ENCODE measurements at places on chromosomes 7 and 10. TPM values are rescaled to one million over a fixed set of nuclear protein-coding genes. Genes with fewer than 3 reads are reported as not detected.

Gene ATG9B
- polyA plus RNA-seq = 2.3 TPM

Gene A1CF
- 8.7 TPM for polyA plus RNA-seq

Gene IFIT1B
- polyA plus RNA-seq = 0.10 TPM

Gene NEUROD6
- polyA plus RNA-seq = not detected

Gene DOCK4
- 20.5 TPM for polyA plus RNA-seq

Gene ZCWPW1
- polyA plus RNA-seq = 4.7 TPM

DNA sequence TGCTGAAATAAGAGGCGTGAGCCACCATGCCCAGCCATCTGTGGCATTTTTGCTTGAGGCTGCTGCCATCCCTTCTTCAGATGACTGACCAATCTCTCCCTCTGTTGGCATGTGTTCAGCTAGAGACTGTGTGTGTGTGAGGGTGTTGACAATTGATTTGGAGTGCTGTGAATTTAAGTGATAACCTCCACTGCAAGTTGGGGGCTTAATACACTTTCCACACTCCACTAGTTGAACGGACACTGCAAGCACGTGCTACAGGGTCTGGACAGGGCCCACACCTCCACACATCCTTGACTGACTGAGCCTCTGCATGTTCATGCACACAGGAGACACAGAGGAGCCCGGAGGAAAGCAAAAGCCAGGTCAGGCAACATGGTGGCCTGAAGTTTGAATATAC lies 51.3 kb downstream of the BRAF start:
- no peak for DNase-seq

DNA sequence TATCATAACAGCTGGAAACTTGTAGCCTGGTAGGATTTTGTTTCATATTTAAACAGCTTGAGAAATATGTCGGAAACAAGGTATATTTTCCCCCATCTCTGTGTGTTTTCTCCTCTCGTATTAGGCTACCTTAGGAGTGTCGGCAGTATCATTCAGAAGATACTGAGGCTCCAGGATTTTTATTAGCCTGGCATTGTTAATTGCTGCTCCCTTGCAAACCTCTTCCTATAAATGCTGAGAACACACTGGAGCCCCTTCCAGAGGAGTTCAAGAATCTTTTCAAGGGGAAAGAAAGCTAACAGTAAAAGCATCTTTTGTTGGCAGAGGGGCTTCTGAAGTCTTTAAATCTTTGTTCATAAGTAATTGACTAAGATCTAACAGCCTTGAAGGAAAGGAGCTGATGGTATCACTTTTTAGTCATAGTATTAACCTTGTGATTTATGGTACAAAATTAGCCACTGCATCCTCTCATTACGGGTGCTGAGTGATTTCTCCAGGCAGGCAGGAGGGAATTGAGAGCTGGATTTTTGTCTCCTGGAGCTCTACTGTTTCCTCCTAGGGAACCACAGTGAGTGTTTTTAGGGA lies 998.7 kb downstream of the LRMDA start:
- DNase-seq = no peak

DNA sequence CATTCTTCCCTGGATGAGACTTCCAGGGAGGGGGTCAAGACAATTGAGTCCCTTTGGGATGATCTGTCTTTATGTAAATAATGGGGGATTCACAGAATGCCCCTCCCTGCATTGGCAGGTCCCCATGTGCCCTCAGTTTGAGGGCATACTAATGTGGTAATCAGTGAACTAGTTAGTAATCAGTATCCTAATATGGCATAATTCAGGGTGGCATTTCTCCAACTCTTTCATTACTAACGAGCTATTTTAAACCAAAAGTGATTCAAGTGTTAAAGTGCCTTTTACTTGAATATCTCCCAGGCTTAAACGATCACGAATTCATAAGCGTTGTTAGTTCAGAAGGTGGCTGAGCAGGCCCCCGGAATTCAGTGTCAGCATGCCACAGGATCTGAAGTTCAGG lies 1.6 kb upstream of the DNAJB6 start:
- no peak for DNase-seq

DNA sequence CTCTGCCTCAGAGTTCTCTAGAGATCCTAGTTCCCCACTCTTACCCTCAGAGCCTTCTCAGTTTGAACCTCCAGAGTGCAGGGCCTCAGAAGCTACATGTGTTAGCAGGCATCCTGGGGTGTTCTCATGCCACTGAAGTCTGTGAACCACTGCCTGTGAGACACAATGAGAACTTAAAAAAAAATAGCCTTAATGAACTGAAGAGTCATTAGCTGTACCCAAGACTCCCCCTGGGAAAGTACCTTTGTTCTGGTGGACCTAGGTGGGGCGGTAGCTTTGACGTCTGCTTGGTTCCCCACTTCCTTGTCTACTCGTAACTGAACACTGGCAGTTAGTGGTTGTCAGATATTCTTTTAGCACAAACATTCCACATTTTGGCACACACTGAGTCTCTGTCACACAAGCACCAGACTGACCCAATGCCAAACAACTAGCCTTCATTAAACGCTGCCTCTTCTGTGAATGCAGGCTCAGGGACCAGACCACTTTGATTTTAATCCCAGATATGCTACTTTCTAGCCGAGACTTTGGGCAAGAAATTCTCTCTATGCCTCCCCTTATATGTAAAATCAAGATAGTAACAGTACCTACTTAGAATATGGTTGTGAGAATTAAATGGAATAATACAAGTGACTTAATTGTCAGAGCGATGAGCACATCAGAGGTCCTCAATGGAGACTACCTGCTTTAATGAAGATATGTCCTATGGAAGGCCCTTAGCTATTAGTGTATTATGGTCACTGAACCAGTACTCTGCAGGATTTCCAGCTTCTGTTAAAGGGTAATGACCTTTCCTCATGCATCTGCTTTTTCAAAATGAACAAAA lies 75.3 kb upstream of the CC2D2B start:
- DNase-seq = no peak

GRCh38 chr7:137480824-137481365 lies 137.4 kb upstream of the PTN start:
- DNase-seq = no peak
